Hypothalamus (tissue), 51 donors: ENCODE measurements at places on chromosomes 7 and 10.

DNA sequence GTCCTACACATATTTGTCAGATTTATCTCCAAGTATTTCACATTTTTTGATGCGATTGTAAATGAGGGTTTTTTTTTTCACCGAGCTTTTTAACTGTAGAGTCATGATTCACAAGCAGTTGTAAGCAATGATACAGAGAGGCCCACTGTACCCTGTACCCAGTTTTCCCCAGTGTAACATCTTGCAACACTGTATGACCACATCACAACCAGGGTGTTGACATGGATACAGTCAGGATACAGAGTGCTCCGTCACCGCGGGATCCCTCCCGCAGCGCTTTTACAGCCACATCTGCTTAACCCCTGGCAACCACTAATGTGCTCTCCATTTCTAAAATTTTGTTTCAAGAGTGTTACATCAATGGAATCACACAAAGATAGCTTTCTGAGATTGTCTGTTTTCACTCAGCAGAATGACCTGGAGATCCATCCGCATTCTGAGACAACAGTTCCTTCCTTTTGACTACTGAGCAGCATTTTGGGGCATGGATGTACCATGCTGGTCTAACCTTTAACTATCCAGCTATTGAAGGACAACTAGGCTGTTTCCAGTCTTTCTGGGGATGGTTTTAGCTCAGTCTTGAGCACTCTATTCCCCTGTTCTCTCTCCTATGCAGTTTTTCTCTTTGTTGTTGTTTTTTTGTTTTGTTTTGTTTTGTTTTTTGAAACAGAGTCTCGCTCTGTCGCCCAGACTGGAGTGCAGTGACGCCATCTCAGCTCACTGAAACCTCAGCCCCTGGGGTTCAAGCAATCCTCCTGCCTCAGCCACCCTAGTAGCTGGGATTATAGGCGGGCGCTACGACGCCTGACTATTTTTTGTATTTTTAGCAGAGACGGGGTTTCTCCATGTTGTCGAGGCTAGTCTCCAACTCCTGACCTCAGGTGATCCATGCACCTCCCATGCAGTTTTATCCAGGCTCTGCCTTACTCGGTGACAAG, 25.9 kb downstream of the GPRIN2 start:
- DNase-seq, result no peak

DNA sequence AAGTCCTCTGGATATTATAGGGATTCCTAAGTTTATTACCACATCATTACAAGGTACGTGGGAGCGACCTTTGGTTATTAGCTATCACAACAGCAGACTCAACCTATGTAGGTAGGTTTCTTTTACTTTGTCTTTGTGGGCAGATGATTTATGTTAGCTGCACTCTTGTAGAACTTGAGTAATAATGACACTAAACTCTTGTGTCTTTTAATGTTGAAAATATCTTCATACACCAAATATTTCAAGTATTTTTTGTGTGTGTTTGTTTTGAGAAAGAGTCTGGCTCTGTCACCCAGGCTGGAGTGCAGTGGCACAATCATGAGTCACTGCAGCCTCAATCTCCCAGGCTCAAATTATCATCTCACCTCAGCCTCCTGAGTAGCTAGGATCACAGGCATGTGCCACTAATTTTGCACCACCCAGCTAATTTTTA, 19.2 kb upstream of the SUPV3L1 start:
- no peak for DNase-seq

- DNase-seq, result no peak
Measured at GRCh38 chr7:86012971-86013370, 630.7 kb upstream of the GRM3 start.

DNA sequence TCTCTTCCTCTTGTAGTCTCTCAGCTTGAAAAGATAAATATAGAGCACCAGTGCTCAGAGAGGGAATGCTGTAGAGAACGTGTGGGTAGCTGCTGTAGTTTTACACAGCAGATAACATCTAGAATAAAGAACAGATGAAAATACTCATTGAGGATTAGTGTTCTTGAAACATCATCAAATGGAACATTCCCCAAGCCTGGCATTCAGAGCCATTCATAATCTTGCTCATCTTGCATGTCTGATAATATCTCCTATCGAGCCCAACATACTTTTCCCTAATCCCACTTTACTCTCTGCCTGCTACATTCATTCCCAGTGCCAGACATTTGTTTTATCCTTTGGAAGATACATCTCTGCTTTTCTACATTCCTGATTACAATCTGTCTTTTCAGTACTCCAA, 35.2 kb downstream of the MCU start:
- no peak for DNase-seq

DNA sequence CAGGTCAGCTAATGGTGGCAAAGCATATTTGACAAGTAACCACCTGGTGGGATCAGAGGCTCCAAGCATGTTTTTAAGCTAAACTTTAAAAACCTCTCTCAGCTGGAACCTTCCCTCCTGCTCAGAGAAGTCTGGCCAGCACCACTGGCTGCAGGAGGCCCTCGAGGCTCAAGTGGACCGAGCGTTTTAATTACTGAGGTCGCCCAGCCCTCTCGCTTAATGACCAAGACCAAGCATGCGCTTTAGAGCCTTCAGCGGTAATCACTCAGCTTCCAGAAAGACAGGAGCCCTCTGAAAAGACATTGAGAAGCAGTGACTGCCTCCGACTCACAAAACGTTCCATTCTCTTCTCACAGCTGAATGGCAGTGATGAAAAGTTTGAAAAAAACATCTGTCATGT, 383.4 kb upstream of the ADARB2 start:
- DNase-seq, result no peak

DNA sequence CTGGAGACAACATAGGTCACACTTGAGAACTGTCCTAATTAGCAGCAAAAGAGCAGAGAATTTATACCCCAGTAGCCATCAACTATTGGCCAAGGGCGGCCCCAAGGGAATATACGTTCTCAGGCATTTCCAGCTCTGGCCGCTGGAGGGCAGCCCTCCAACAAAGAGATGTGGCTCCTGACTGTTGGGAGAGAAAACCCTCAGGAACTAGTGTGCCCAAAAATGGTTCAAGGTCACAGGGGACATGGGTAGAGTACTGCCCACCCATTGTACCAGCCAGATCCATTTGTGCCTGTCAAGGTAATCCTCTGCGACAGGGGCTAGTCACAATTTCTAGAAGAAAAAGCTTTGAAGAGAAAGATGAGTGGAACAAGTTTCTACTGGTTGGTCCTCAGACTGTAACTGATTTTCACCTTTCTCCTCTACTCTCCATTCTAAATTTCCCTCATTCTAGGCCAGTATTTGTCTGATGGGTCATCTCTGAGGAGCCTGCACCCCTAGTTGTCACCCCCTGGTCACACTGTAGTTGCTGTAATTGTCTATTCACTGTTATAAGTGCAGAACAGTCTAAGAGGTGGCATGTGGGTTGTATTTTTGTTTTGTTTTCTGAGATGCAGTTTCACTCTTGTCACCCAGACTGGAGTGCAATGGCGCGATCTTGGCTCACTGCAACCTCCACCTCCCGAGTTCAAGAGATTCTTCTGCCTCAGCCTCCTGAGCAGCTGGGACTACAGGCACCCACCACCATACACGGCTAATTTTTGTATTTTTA, 14.7 kb upstream of the C7orf33 start:
- DNase-seq, result no peak

GRCh38 chr10:48976196-48976595, 36.6 kb upstream of the LRRC18 start:
- DNase-seq, result no peak

GRCh38 chr7:37489703-37490102, 41.0 kb upstream of the ELMO1 start:
- no peak for DNase-seq

- no peak for DNase-seq
Measured at GRCh38 chr10:113003052-113003451, 53.0 kb downstream of the TCF7L2 start.

DNA sequence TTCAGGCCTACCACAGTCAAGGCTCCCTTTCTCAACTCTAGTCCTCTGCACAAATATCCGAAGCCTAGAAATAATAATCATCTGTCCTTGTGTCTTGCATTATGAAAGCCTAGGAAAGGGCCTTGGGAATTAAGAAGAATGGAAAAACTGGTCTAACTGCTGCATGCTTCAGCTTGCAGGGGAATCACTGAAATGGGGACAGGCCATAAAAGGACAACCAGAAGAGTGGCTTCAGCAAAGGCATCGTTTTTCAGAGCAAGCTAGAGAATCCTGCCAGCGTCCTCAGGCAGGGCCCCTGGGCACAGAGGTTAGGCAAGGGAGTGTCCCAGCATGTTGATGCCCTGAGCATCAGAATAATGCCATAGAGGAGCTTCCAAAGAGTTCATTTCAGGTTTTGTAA, 13.2 kb downstream of the ERVW-1 start:
- DNase-seq, result no peak

- no peak for DNase-seq
Measured at GRCh38 chr10:12191715-12192114, 4.0 kb downstream of the NUDT5 start.

DNA sequence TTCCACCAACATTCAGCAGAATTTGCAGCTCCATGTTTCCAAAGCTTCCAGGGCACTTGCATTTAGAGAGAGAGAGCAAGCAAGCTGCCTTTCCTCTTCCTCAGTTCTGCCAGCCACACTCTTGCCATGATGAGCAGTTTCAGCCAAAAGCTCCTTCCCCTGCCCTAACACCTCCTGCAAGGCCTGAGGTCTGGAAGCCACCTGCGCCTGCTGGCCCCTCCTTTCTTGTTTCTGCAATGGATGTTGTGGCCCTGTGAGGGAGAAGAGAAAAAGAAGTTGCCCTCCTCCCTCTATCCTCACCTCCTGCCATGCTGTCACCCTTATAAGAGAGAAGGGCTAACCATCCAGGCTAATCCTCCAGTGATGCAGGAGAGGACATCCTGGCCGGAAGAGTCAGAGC, 48.7 kb downstream of the IKZF1 start:
- no peak for DNase-seq

DNA sequence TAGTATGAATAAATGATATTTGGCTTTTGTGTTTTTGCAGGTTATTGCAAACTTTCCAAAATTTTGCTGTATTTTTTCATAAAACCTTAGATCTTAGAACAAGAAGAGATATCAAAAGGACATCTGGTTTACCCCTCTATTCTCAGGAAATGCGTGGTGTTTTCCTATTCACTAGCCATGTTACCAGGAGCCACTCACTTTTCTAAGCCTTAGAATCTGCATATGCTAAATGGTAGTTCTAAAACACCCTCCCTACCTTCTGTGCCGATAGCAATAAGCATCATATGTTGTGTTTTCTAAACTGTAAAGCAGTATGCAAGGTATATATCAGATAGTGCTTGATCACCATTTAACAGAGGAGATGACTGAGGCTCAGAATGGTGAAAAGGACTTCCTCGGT, 715.0 kb upstream of the CELF2 start:
- no peak for DNase-seq

GRCh38 chr10:85602713-85603112, 763.9 kb downstream of the GRID1 start:
- no peak for DNase-seq
